ENCODE measurements at places on chromosomes 5 and 9. TPM values are rescaled to one million over a fixed set of nuclear protein-coding genes. Genes with fewer than 3 reads are reported as not detected.

The SLC4A9 gene
- not detected for total RNA-seq

GRCh38 chr5:107654827-107655226, 15.9 kb downstream of the EFNA5 start:
- H3K36me3 ChIP-seq, result no peaks in the 10 kb centered on the region
- H3K27me3 ChIP-seq, result no peaks in the 10 kb centered on the region
- H3K4me3 ChIP-seq, result no peak overlapping the region
- H3K4me1 ChIP-seq, result no peaks in the 10 kb centered on the region
- no peak for DNase-seq

DNA sequence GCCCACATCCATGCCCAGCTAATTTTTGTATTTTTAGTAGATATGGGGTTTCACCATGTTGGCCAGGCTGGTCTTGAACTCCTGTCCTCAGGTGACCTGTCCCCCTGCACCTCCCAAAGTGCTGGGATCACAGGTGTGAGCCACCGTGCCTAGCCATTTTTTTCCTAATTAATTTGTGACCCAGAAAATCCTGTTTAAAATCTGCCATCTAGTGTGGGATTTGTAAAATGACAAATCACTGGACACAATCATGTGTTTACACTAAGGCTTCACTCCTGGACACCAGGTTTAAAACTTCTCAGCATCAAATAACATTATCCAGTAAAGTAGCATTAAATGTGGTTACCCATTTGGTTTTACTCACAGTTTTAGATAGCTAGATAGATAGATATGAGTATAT, 18.6 kb upstream of the KDM4C start:
- DNase-seq, result no peak
- H3K4me3 ChIP-seq, result no peak overlapping the region
- H3K27ac ChIP-seq, result no peak overlapping the region
- H3K36me3 ChIP-seq, result no peaks in the 10 kb centered on the region
- no peaks in the 10 kb centered on the region for H3K27me3 ChIP-seq

DNA sequence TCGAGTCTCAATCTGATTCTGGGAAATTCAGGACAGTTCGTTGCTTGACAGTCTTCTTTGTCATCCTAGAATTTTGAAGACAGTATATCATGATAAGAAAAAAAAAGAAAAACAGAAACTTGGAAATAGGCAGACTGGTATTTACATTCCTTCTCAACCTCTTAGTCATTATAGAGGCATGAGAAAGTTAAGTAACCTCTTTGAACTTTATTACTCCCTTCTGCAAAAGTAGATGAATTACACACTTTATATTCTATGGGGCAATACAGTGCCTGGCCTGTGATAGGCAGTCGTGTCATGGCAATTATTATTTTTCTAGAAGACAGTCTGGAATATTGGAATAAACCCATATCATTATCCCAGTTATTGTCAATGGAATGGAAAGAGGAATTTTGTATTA, 828.9 kb downstream of the TLR4 start:
- no peak overlapping the region for H3K27ac ChIP-seq
- H3K4me3 ChIP-seq, result no peak overlapping the region
- H3K36me3 ChIP-seq, result no peaks in the 10 kb centered on the region
- no peaks in the 10 kb centered on the region for H3K27me3 ChIP-seq
- DNase-seq, result no peak

Data from ovary (tissue), 10 donors.